ENCODE measurements at places on chromosomes 2 and 18.

DNA sequence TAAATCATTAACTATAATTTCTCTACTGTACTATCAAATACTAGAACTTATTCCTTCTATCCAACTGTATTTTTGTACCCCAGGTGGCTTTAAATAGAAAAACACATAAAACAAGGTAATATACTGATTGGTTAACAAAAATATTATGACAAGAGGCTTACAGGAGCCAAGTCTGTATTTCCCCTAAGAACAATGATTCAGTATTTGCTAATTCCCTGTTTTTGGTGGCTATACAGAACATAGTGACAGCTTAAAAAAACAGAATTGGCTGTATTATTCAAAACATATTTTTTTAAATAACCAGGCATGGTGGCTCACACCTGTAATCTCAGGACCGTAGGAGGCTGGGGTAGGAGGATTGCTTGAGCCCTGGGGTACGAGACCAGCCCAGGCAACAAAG is 16.3 kb downstream of the RTN4 start:
- DNase-seq = no peak

DNA sequence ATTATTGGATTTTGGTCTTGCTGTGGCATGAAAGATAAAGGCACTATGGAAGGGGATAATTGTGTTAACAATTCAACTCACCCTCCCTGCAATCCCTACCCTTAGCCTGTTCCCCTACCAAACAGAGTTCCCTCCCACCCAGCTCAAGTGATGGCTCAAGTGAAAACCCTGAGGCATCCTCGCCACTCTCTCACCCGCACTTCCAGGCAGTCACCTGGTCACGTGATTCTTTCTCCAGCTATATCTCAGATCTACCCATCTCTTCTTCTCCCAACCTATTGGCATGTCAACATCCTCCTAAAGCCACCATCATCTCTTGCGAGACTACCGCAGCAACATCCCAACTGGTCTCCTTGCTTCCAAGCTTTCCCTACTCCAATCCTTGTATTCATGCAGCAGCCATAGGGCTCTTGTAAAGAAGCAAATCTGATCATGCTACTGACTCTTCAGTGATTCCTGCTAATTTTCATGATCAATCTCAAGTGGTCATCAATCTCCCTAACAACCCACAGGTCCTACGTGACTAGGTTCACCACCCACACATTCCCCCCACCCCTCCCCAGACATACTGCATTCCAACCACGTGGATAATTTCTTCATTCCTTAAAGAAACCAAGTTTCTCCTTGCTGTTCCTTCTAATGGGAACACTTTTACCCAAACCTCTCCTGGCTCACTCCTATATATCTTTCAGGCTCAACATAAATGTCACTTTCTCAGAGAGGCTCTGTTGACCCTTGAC is 66.7 kb downstream of the MBD2 start:
- DNase-seq = no peak

DNA sequence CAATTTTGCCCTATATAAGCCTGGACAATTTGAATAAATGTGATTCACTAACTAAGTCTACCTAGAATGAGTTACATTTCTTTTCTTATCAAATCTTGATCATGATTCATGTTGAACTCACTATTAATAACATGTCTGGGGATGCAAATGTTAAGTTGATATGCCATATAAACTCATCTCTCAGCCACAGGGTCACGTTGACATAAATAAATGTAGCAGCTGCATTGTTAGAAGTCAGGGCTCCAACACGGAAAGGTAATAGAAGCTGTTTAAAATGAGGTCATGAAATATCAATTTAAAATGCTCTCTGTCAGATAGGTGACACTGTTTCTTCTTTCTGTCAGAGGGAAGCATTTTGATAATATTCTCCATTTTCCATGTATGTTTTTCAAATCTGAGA is 521.9 kb downstream of the CCDC85A start:
- no peak for DNase-seq

DNA sequence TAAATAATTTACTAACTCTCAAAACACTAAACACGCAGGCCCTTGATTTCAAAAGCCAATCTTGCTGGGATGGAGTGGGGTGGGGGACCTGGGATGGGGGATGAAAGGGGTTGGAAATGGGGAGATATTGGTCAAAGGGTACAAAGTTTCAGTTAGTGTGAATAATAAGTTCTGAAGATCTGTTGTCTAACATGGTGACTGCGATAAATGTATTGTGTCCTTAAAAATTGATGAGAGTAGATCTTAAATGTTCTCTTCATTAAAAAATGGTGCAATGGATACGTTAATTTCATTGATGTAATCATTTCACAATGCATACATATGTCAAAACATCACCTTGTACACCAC is 505 bp upstream of the ACYP2 start:
- DNase-seq = no peak

GRCh38 chr2:7007488-7007845 is 90.3 kb downstream of the RNF144A start:
- DNase-seq = no peak

DNA sequence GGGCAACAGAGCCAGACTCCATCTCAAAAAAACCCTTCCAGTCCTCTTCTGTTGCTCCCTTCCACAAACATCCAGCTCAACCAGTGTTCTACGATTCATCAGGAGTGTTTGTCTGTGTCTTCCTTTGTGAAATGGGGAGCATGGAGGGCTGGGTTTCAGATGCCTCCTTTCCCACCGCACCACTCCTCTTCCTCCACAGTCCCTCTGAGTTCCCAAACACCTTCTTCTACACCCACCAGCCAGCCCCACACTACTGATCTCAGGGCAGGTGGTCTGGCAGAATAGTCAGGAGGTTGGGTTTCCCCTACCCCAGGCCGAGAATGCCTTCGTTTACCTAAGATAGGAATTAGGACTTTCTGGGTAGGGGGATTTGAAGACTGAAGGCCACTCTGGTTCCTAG is 36.9 kb downstream of the NGEF start:
- DNase-seq = no peak

- no peak for DNase-seq
Observed at GRCh38 chr18:7381307-7381706, 150.4 kb downstream of the LRRC30 start.

DNA sequence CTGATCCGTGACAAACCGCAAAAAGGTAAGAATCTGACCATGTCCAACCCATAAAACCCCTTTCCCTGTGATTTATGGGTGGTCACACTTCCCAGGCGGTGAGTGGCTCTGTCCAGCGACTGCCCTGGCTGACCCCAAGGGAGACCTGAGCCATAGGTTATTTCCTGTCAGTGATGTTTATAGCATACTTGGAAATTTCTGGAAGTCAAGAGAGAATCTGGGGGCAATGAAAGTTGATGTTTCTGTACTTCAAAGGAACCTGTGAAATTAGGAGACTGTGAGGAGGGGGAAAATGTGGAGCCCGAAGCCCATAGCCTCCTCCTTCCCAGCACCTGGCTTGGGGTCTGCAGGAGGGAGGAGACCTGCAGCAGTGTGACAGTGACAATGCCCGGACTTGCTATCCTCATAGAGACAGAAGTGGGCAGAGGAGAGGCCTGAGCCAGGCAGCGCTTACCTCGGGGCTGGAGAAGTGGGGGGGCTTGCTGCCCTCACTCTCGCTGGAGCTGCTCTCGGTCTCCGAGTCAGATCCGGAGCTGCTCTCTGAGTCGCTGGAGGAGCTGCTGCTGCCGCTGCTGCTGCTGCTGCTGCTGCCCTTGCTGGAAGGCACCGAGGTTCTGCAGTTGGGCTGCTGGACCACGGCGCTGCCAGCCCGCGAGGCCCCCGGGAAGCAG is 111.3 kb upstream of the REV1 start:
- DNase-seq = no peak

DNA sequence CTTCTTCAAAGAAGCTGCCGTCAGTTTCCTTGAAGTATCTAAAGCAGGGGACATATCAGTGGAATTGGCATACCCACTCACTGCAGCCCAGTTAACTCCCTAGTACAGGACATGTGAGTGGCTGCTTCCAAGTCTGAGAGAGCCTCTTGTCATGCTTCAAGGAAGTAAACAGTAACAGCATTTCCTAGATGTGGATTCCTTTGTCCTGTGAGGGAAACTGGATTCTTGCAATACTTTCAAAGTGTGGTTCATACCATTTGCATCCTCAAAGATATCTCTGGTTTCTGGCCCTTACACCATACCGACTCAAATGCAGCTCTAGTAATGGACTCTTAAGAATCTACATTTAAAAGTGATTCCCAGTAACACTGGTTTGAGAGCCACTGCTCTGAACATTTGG is 87.2 kb downstream of the ESCO1 start:
- no peak for DNase-seq

DNA sequence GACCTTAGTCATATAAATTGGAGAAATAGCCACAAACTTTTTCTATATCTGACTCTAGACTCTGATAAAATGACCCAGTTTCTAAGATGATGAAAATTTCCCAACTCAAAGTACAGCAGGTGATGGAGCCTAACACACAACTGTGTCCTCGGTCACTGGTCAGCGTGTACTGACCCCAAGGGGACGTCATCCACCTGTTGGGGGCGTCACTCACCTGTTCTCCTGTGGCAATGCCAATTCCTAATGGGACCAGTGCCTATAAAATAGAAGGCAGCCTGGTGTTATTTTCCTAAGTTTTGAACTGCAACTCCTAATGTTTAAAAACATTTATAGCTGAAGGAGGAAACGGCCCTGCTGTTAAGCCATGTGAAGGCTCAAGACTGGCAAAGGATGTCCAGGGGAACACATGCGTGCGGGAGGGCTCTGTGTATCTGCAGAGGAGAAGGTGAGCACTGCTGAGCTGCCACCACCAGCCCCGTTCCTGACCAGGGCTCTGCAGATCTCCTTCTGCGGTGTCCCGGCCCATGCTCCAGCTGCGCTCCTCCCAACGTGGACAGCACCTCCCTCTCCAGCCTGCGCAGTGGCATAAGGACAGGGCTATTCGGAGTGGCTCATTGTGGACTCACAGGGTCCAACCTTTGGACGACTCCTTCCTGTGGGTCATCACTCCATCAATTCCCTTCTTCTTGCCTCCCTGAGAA is 21.2 kb downstream of the TYMS start:
- DNase-seq = no peak

DNA sequence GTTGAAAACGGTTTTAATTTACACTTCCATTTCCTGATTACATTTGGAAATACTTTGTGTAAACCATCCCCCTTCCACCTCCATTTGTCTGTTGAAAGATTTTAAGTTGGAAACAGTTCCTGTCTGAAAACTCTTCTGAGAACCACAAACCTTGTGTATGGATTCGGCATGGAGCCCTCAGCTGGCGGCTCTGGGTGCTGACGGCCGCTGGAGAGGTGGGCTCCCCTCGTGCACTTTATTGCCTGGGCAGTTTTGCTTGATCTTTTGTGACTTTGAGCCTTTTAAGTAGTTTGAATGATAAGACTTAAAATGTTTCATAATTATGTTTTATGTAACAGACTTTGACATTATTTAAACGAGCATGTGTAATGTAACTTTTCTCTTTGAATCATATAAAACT is 11.1 kb downstream of the KLF11 start:
- no peak for DNase-seq

All from GM20000 (cell line).